ENCODE measurements at places on chromosomes 2 and 18. TPM values are rescaled to one million over a fixed set of nuclear protein-coding genes. Genes with fewer than 3 reads are reported as not detected.

Gene XDH
- not detected for polyA plus RNA-seq

Gene CRYGC
- polyA plus RNA-seq = not detected

DNA sequence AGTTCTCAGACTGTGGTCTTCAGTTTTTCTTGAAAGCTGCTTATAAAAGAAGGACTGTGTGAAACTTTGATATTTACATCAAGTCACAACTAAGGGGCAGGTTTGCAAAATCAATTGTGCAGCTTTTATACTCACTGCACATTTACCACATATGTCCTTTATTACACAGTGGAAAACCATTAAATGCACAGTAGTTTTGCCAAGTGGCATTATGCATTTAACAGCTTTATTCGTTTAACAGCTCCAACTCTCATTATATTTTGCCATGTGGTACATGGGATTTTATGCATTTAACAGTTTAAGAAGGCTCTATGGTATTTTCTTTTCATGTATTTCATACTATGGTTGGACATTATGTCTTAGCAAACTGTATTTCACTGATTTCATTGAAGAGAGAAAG is 135.6 kb downstream of the SATB2 start:
- peak; percentile 73 for DNase-seq
- H3K27me3 ChIP-seq = no peaks in the 10 kb centered on the region
- H3K36me3 ChIP-seq = no peaks in the 10 kb centered on the region
- no peak overlapping the region for H3K27ac ChIP-seq

Gene DAW1
- polyA plus RNA-seq = not detected

Gene CFLAR
- polyA plus RNA-seq = 31.6 TPM

- no peak for DNase-seq
- peaks cover 11% of the 10 kb centered on the region for H3K4me1 ChIP-seq
- no peak overlapping the region for H3K27ac ChIP-seq
- no peaks in the 10 kb centered on the region for H3K36me3 ChIP-seq
Observed at GRCh38 chr2:238940806-238941205, 92.9 kb downstream of the TWIST2 start.

- H3K4me3 ChIP-seq = no peak overlapping the region
- no peaks in the 10 kb centered on the region for H3K36me3 ChIP-seq
- no peaks in the 10 kb centered on the region for H3K27me3 ChIP-seq
- no peak overlapping the region for H3K27ac ChIP-seq
- peak; percentile 76 for DNase-seq
Observed at GRCh38 chr2:22826703-22827102, 558.3 kb upstream of the KLHL29 start.

Gene CHRND
- polyA plus RNA-seq = 157 TPM

Measured in muscle of leg (tissue), 16 donors.